NCI-H446 (cell line): ENCODE measurements at places on chromosomes 6 and 20.

DNA sequence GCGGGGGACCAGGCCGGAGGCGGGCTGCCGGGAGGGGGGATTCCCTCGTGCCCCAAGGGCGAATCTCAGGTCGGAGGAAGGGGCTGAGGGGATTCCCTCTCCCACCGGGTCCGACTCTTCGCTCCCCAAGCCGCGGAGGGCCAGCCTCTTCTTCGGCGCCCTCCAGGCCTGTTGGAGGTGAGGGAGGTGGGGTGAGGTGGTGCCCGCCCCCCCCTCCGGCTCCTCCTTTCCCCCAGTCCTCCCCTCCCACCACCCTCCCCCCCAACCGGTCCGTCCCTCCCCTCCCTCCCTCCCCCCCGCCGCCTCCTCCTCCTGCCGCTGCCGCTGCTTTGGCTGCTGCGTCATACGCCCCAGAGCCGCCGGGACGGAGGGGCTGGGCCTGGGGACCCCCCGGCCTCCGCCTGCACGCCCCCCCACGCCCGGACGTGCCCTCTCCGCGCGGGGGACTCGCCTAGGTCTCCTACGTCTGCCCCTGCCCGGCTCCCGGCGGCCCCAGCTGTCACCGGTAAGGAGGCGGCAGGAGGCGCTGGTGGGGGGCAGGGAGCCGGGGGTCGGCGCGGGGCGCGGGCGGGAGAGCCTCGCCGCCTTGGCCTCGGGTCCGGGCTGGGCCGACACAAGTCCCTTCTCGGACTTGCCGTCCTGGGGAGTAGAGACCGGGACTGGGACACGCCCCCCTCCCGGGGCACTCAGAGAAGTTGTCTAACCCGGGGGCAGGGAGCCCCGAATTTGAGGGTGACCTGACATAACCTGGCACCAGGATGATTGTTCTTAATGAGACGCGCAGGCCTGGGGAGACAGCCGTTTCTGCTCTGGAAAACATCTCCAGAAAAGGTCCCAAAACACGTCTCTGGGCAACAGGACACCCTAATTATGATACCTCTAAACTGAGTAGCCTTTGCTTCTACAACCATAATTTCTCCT lies at the start of gene PHF1:
TSS of gene PHF1 (plus strand) at position 304 of the 921 bp plus-strand sequence. CDS start 1,250 bp downstream, outside the sequence.
- DNase-seq: no peak

- no peak for DNase-seq
Observed at GRCh38 chr6:142744836-142745235, 200.1 kb downstream of the HIVEP2 start.

DNA sequence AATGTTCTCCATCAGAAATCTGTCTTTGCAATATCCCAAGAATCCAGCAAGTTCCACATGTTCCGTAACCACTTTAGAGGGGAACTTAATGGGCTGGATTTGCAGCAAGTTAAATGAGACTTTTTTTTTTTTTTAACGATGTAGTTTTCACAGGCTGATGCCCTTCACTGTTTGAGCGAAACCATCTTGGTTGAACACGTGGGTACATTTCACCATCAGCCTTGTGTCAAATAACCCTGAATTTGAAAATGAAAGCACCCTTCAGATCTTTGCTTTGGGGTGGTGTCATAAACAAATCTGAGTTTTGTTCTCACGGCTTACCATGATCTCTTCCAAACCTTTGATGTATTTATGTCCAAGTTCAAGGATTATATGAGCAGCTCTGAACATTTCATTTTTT lies 73.7 kb upstream of the EXOC2 start:
- DNase-seq: no peak

DNA sequence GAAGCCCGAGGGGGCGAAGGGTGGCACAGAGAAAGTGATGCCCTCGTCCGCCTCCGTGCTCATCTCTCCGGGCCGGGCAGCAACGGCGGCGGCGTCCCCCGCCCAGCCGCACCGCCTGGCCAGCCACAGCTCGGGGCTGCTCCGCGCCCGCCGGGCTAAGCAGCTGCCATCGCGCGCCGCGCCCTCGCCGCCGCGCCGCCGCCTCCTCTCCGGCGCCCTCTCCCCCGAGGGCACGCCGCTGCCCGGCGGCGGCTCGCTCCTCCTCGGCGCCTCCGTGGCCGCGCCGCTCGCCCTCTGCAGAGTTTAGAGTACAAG lies 225 bp downstream of the MAP3K5 start:
- no peak for DNase-seq

- no peak for DNase-seq
Observed at GRCh38 chr6:119536666-119537065, 187.1 kb upstream of the MAN1A1 start.

DNA sequence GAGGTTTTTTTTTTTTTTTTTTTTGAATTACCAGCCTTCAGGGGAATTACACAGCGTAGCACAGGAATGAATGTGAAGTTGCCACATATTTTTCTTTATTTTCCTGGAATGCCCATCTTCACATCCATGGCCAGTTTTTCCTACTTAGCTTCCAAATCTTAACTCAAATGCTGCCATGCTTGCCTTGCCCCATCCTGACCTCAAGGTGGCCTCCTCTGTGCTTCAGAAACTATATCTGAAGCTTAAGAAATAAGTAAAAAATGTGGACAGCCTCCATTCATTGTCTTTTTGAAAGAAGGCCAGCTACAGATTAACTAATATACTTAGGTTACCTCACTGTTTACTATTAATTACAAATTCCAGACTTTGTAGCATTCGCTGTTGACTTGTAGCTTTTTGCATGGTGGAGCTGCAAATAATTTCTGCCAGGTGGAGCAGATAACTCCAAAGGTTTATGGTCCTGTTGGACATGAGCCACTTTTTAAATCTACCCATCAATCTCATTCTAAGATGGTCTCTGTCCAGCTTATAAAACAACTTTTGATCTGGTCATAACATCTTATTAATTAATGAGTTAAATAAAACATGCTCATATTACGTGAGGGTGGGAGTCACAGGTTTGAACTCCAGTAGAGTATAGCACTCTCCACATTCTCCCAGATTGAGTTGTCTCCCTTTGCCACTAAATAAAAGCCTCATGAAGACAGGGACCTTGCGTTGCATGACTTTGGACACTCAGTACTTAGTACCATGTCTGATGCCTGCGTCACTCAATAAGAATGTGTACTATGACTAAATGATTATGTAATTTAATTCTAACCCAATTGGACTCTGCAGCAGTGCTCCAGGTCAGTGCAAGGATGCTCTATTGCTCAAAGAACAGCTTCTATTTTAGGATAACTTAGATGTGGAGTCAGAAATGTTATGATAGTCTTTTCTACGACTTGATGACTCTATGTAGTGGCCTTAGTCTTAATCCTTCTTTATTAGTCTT lies 678.6 kb upstream of the CITED2 start:
- no peak for DNase-seq

DNA sequence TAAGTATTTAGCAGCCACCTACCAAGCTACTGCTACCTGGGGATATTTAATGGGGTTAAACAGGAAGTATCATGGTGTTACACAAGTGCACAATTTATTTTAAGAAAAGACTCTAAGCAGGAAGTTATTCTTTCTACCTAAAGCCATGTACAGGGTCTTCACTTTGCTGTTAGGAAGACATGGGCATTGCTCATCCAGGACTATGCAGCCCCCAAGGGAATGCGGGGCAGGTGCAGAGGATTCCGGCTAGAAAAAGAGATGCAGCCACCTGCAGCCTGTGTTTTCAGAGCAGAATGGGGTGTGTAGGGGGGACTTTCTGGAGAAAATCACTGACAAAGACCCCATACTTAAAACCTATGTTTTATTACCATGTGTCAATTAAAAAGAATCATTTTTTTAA lies 399.1 kb upstream of the NOX3 start:
- no peak for DNase-seq

GRCh38 chr20:41861772-41862422 lies 243.7 kb upstream of the CHD6 start:
- no peak for DNase-seq

GRCh38 chr6:169472786-169473416 lies 219.3 kb upstream of the THBS2 start:
- DNase-seq: no peak

GRCh38 chr6:101394936-101395335 lies 1.4 kb downstream of the GRIK2 start:
- no peak for DNase-seq

DNA sequence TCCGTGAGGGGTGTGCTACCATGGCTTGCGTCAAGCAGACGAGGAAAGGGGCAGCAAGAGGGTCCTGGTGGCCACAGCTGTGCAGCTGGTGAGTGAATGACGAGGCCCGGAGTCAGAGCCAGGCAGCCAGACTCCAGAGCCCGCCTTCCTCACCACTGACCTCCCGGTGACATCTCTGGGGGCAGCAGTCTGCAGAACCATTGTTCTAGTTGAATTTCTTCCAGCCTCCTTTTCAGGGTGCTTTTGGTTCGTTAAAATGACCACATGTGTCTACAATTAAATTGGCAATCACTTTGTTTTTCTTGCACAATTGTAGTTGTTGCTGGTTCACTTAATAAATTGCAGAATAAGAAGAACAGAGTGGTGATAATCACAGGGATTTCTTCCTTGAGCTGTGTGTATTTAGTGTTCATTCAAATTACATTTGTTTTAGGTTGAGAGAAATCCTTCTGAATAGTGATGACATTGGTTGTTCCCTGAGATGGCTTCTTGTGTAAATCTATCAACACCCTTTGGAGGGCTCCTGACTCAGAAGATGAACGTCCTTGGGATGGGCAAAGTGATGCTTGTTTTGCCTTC lies 96.4 kb downstream of the TULP4 start:
- DNase-seq: no peak

GRCh38 chr6:80316686-80317231 lies 210.3 kb downstream of the BCKDHB start:
- peak; percentile 6 for DNase-seq

- peak; percentile 2 for DNase-seq
Observed at GRCh38 chr6:159608961-159609651, 83.9 kb downstream of the SOD2 start.

DNA sequence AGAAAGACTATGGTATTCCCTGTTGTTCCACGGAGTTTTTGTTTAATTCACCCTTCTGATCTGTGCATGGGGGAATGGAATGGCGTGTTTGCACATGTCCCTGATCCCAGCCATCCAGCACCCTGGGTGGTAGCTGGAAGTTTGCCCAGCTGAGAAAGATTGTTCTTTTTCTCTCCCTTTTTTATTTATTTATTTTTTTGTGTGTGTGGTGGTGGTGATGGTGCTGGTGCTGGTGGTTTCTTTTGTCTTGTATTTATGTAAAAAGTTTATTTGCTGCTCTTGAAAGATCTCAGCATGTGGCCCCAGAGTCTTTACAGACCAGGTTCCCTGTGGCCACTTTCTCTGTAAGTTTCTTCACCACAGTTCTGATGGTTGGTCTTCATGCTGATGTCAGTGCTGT lies 372.6 kb downstream of the UTRN start:
- no peak for DNase-seq

DNA sequence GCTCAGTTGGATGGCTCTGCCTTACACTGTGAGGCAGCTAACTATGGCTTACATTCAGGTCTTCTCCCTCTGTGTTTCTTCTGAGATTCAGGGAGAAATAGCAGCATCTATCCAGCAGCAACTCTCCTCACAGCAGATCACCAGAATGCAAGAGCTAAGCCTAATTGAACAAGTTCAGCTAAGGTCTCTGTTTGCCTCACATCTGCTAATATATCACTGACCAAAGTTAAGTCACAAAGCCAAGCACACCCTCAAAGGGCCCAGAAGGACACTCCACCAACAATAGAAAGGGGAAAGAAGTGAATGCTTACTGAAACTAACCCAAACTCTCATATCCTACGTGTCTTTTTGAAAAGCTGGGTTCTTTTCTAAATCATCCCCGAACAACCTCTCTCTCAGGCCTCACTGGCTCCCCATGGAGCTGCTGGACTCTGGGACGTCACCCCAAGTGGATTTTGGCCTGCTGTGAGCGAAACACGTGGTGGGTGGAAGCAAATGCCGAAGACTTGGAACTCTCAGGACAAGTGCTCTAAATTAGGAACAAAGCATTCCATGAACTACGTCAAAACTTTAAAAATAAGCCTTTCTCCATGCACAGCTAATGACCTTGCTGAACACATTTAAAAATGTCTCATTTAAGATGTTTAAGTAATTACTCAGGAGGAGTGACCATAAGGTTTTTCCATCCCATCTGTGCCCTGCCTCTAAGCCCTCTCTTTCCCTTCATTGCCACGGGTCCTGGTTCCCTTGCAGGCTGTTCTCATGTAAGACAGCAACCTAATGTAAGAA lies 167.5 kb upstream of the PLCB4 start:
- no peak for DNase-seq

GRCh38 chr20:34017610-34018009 lies 23.9 kb downstream of the RALY start:
- no peak for DNase-seq

DNA sequence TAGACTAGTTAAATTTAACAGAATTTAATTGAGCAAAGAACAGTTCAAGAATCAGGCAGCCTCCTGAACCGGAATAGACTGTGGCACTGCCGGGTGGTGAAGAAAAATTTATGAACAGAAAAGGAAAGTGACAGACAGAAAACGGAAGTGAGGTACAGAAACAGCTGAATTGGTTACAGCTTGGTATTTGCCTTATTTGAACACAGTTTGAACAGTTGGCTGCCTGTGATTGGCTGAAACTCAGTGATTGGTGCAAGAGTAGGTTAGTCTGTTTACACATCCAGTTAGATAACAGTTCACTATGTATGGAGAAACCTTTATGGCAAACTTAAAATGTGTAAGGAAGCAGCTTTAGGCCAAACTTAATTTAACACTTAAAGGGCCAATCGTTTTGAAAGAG lies 116.0 kb upstream of the CITED2 start:
- DNase-seq: no peak

DNA sequence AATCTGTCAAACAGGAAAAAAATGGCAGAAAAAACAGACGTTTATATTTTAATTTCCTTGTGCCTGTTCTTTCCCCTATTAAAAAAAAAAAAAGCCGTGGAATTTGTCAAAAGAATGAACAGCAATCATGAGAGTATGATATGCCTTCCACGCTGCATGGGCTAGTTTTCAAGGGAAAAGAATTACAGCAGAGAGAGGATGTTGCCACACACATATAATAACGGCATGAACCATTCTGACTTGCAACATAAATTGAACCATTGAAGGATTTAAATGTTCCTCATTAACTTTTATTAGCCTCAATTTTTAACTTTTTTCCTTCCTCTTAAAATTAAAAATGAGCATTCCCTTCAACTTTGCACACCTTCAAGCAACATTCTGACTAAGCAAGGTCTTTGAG lies 301.8 kb downstream of the FOXC1 start:
- DNase-seq: no peak

DNA sequence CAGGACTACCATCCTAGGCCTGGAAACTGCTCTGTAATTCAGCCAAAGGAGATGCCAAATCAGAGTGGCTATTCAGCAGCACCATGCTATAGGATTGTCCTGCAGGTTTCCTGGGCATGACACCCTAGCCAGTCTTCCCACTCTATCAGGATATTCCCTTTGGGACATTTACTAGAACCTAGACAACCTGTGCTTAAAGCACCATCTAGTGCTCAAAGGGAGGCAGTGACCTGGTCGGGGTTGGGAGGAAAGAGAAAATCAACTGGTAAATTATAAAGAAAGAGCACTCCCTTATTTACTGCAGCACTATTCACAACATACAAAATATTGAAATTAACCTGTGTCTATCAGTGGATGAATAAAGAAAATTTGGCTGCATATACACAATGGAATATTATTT lies 67.2 kb upstream of the SMLR1 start:
- no peak for DNase-seq

DNA sequence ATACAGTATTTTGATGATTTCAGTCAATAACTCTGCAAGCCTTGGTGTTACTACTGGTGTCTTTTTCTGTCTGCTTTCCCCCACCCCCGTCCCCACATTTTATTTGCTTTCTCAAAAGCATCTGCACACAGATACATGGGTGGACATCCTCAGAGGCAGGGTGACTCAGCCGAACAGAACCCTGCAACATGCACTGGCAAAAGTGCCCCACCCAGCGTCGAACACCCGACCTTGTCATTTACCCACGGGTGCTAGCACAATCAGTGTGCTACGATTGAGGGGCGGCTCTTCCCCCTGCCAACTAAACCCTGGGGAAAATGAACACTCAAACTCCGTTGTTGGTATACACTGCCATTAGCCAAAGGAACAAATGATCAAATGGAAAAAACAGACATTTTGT lies 115.9 kb upstream of the NAA20 start:
- no peak for DNase-seq
